ENCODE measurements at places on chromosomes 13 and 19. TPM values are rescaled to one million over a fixed set of nuclear protein-coding genes. Genes with fewer than 3 reads are reported as not detected.

CKAP2 gene
- 30.7 TPM for total RNA-seq

KLK10 gene
- 2.9 TPM for total RNA-seq

CEACAM4 gene
- not detected for total RNA-seq

ZNF737 gene
- total RNA-seq: not detected

EBI3 gene
- total RNA-seq: not detected

- H3K27ac ChIP-seq: no peak overlapping the region
- no peak for DNase-seq
- peaks cover 26% of the 10 kb centered on the region for H3K36me3 ChIP-seq
Observed at GRCh38 chr13:44968434-44968815, 20.8 kb downstream of the NUFIP1 start.

DNA sequence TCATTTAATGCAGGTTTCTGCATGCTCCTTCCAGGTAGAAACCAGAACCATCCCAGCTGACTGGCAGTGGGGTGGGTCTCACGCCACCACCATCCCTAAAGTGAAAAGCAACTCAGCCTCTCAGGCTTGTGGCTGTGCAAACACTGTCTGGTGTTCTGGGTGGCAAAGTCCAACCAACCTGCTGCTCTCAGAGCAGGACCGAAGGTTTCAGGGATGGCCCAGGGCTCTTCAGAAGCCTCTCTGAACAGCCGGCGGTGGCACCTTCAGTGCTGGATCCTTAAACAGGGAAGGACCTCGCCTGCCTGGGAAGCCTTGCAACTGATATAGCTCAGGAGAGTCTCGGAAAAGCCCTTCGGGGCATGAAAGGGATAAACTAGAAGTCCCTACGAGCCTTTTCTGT lies 100.8 kb downstream of the COL4A1 start:
- no peaks in the 10 kb centered on the region for H3K4me1 ChIP-seq
- H3K4me3 ChIP-seq: no peak overlapping the region
- DNase-seq: no peak
- H3K27ac ChIP-seq: no peak overlapping the region

- H3K36me3 ChIP-seq: no peaks in the 10 kb centered on the region
- no peak overlapping the region for H3K4me3 ChIP-seq
- H3K27me3 ChIP-seq: no peaks in the 10 kb centered on the region
- DNase-seq: no peak
Observed at GRCh38 chr13:113045251-113046127, 60.1 kb upstream of the F7 start.

C19orf85 gene
- not detected for total RNA-seq

- H3K4me3 ChIP-seq: no peak overlapping the region
- no peaks in the 10 kb centered on the region for H3K36me3 ChIP-seq
- no peaks in the 10 kb centered on the region for H3K27me3 ChIP-seq
- H3K4me1 ChIP-seq: no peaks in the 10 kb centered on the region
Observed at GRCh38 chr13:41386211-41386610, 71.1 kb upstream of the RGCC start.

DNA sequence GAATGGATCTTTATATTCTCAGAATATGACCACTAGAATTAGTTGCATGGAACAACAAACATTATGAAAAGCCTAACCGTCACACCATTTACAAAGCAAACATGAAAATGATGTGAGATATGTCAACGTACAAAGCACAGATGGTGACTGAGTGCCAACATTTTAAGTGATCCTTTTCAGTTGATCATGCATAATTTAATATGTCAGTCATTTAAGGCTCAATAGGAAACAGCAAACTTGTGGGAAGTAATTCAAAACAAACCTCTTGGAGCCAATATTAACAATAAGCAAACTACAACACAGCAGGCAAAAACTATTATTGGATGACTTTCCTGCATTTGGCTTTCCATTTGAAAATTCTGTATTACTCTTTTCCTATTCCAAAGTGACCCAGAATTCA lies 277.6 kb downstream of the SLITRK6 start:
- peaks cover 18% of the 10 kb centered on the region for H3K4me1 ChIP-seq
- H3K27ac ChIP-seq: no peak overlapping the region
- no peak for DNase-seq
- H3K27me3 ChIP-seq: no peaks in the 10 kb centered on the region

DNA sequence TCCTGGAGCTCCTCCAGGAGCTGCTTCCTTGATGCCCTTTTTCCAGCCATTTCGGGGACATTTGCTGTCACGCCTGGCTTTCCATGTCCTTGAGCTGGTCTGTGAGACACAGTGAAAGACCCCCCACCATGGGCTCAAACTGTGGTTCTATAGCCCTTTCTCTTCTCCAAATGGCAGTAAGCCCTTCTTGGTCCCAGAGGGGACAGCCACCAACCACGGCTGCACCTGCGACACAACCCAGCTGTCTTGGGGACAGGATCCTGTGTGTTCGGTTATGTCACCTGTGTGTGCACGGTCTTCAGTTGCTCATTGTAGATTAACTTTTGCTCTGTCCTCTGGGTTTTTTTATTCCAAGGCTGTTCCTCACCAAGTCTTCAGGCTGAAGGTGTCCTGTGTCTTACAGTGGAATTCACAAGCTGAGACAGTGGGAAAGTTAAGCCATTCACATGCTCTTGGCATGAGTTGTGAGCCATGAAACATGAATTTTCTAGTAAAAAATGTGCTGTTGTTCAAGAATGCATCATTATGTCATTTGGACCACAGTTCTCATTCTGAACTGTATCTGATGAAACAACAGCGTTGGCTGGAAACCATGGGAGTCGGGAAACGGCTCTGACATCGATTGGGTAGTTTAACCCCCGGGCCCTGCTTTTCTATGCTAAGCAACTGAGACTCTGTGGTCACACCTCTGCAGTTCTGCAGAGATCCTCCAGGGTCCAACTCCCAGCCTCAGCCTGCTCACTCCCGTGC lies 129.5 kb upstream of the MCF2L start:
- no peaks in the 10 kb centered on the region for H3K36me3 ChIP-seq
- H3K4me3 ChIP-seq: no peak overlapping the region
- no peak overlapping the region for H3K27ac ChIP-seq
